ENCODE measurements at places on chromosomes 6 and 20.

DNA sequence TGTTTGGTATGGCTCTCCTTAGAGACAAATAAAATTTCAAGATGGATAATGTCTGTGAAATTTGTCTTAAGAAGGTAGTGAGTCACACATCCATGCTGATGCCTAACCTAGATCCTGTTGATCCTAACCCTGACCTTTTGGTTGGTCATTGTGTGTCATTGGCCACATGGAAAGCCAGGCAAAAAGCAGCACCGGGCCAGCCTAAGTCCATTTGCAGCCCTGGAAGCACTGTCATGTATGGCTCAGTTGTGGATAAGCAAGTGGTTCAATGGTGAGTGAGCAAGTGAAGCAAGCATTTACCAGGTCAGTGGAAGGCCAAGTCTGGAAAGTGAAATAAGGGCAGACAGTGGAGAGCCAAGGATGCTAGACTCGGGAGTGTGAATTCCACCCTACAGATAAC is 12.1 kb upstream of the XRN2 start:
- no peak for DNase-seq

DNA sequence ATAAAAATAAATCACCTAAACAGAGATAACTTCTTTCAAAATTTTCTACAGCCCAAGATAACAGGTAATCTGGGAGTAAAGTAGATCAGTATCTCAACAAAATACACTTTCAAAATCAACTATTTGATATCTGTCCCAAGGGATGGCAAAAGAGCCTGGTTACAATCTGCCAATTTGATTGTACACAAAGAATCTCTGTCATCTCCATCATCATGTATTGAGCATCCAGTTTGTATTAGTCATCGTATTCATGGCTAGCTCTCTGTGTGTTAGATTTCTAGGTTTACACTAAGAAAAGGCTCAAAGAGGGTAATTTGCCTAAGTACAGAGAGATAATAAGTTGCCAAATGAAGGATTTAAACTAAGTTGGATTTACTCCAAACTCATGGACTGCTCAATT is 329.0 kb upstream of the NRSN1 start:
- no peak for DNase-seq

GRCh38 chr20:10953437-10953836 is 279.6 kb upstream of the JAG1 start:
- no peak for DNase-seq

DNA sequence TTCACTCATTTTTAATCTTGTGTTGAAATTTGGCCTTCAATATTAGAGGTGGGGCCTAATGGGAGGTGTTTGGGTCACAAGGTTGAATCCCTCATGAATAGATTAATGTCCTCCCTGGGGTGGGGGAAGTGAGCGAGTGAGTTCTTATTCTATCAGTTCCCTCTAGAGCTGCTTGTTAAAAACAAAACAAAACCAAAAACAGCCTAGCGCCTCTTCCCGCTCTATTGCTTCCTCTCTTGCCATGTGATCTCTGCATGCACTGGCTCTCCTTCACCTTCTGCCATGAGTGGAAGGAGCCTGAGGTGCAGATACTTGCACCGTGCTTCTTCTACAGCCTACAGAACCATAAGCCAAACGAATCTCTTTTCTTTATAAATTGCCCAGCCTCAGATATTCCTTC is 89.6 kb upstream of the SLC35F1 start:
- no peak for DNase-seq

DNA sequence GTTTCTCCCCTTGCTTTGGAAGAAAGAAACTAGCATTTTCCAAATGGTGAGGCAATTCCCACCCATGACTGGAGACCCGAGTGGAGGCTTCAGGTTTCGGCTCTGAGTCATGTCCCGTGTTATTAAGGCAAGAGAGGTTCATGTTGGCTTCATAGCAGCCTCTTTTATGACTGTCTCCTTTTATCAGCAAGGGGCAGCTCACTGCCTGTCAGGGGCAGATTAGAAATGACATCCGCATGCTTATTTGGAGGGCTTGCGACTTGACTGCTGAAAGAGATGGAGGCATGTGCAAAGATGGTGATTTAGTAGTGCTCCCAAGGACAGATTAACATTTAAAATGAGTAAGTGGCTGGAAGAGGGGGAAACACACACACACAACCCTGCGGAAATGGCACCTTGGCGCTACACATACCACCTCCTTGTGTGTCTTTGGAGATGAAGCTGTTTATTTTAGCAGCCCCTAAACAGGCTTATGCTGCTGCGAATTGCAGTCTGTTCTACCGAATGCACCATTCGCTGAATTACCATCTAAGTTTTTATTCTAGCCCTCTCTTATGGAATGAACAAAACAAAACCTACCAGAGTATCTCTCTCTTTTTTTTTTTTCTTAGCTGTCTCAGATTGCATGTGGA is 52.1 kb upstream of the VSTM2L start:
- no peak for DNase-seq

GRCh38 chr6:107144014-107144413 is 28.7 kb upstream of the BEND3 start:
- DNase-seq, result no peak

GRCh38 chr6:7172649-7173048 is 64.9 kb downstream of the RREB1 start:
- no peak for DNase-seq

GRCh38 chr6:108707328-108707976 is 140.8 kb upstream of the ARMC2 start:
- DNase-seq, result no peak

GRCh38 chr20:58622671-58623578 is 28.2 kb upstream of the STX16 start:
- DNase-seq, result no peak

DNA sequence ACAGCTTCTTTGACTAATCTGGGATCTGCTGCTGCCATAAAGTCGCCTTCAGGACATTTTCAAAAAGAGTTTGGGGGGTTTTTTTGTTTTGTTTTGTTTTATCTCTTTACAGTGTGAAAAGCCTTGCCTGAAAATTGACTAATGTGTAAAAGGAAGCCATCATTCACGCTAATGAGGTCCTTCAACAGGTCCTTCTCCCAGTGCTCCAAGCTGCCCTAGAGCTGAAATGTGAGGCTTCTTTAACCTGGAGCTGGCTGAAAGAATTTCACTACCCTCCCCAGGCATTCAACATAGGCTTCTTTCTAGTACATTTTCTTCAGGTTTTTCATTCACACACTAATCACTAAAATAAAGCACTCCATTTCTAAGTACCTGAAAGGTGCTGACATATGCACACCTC is 145.1 kb upstream of the PRDM1 start:
- DNase-seq, result no peak

- no peak for DNase-seq
These were observed 22.7 kb upstream of the MCM3 start for GRCh38 chr6:52306972-52307870.

DNA sequence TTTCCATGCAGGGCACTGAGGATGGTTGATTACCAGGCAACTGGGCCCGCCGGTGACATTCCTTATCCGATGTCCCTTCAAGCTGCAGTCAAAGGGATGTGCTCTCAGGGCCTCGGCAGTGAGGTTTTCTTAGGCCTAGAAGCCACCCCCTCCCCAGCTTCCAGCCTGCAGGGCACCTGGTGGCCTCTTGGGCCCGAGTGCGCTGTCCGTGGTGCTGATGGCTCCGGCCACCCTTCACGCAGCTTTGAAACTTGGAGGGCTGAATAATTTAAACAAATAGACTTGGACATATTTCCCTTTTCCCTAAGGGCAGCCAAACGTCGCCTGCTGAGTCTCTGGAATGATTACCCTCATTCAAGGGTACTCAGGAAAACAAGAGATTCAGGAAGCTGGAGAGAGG is 8.9 kb upstream of the MLN start:
- DNase-seq, result peak; percentile 50

- DNase-seq, result no peak
These were observed 30.4 kb downstream of the PSMB1 start for GRCh38 chr6:170522565-170523183.

DNA sequence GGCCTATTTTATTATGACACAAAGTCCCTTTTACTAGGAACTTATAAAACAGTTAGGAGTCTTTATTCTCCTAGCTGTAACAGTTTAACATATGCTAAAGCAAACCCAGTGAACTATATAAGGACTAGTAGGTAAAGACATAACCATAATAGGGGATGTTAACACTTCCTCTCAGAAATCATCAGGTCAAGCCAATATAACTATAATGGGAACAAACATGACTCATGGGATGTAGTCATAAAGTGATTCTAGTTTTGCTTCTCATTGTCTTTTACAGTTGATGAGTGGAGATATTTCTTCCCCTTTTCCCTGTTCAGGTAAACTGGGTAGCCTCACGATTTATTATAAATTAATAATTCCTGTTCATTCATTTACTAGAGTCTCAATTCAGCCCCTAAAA is 9.7 kb downstream of the PTCHD4 start:
- no peak for DNase-seq

DNA sequence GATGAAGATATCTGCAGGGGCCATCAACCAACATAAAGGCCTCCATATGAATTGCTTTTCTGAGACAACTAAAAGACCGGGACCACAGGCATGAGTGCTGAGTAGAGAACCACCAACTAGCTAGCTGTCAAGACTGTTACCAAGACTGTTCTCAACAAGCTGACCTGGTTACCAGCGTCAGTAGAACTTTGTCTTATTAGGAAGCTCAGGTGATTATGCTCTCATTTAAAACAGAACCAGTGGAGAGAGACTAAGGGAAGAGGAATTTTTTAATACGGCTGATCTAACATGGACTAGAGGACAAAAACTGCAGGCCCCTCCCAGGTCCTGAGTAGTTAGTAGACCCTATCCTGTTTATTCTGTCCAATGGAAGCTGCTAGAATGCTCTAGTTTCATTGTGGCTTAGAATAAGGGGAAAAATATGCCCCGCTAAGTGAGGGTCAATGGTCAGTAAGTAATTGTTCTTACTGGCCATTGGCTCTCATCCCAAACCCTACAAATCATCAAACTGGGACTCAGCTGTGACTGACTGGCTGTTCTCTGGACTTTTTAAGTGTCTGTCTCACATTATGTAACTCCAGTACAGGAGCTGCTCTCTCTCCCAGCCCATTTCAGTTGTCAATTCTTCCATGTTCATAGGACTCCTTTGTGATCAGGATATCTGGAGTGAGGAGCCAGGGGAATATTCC is 3.8 kb upstream of the DYNLRB1 start:
- DNase-seq, result no peak

- DNase-seq, result no peak
These were observed 16.5 kb upstream of the NTSR1 start for GRCh38 chr20:62692176-62692575.

DNA sequence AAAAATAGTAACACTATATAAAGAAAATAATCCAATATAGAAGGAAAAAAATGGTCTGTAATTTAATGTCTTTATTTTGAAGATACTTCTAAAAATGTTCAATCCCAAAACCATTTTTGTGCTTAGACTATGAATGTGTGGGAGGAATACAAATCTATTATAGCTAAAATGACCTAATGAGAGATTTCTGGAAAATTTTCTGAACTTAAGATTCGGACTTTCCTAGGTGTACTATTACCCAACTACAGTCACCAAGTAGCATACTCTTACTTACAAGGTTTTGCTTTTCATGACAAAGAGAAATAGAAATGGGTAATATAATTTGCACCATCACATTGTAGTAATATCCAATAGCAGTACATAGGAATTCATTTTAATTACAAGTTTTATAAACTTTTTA is 29.9 kb downstream of the MAP3K7 start:
- DNase-seq, result no peak

DNA sequence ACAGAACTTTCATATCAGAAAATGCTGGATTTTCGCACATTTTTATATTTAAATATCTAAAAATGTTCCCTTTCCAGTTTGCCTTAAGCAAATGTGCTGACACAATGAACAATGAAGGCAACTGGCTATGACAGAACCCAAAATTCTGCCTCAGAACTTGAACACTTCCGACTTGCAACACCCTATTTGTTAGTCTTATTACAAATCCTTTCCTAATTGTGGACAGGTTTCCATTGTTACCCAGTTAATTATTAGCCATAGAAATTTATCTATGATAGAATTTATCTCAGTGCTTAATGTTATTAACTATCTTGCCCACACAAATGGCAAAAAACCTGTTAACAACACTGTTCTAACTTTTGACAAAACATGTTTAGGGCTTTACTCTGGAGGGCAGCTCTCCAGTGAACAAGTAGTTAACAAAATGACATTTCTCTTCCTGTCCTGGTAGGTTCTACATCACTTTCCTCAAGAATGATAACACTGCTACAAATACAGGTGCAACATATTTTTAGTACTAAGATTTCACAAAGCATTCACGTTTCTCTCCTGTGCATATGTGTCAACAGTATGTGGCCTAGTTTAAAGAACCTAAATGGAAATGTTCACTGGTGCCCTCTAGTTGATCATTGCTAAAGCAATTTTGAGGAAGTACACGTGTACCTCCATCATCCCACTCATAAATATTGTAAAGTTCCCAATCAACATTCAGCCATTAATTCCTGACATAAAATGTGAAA is 58.4 kb downstream of the HIVEP2 start:
- DNase-seq, result no peak

DNA sequence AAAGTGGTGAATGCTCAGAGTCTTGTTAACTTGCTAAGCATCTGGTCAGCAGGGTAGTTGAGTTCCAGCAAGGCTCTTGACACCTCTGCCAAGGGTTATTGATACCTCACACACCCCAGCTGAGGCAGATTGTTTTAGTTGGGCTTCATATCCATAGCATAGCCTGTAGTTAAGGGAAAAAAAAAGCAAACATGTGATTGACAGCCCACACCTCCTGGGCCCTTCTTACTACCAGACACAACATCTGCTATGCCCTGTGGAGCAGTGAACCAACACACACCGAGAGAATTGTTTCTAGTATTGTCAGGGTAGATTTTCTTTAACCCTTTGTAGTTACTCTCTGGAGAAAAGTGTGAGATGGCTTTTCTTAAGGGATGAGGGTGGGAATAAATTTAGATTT is 697.0 kb upstream of the POU3F2 start:
- DNase-seq, result no peak

DNA sequence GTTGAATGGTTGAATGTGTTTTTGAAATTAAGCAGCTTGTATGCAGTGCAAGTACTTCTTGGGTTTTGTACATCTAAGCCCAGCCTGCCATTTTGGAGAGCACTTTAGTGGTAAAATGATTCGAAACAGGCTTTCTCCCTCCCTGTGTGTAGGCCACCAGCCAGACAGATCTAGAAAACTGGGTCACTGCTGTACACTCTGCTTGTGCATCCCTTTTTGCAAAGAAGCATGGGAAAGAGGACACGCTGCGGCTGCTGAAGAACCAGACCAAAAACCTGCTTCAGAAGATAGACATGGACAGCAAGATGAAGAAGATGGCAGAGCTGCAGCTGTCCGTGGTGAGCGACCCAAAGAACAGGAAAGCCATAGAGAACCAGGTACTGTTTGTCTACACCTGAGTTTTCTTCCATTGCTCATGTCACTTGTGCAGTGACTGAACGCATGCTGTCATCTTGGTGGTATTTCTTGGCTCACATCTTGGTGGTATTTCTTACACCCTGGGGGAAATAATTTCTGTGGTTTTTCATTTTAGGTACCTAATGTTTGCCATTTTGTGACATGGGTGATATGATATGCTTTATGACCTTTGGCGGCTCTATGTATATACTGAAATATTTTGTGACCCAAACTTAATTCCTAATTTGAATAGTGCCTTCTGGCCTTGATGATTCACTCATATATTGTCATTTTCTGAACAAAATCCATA is 115.7 kb upstream of the CLDN20 start:
- no peak for DNase-seq

- DNase-seq, result no peak
These were observed 90.0 kb upstream of the GRIK2 start for GRCh38 chr6:101303495-101303894.

- DNase-seq, result no peak
These were observed 39.0 kb upstream of the PLN start for GRCh38 chr6:118509009-118509617.

All from iPS DF 19.7 (cell line).